Naive thymus-derived CD8-positive, alpha-beta T cell (primary cell): ENCODE measurements at places on chromosomes 12 and 14.

GRCh38 chr14:65229748-65230728 lies 127.7 kb upstream of the MAX start:
- H3K4me1 ChIP-seq, result peaks cover 25% of the 10 kb centered on the region
- no peaks in the 10 kb centered on the region for H3K36me3 ChIP-seq
- no peak for DNase-seq
- H3K27me3 ChIP-seq, result no peaks in the 10 kb centered on the region
- peak overlapping the region; percentile 96 for H3K4me3 ChIP-seq

- H3K4me1 ChIP-seq, result peaks cover 14% of the 10 kb centered on the region
- H3K27ac ChIP-seq, result no peak overlapping the region
- H3K27me3 ChIP-seq, result peaks cover 75% of the 10 kb centered on the region
- DNase-seq, result no peak
- H3K36me3 ChIP-seq, result no peaks in the 10 kb centered on the region
Measured at GRCh38 chr14:104460791-104461651, 118.5 kb upstream of the C14orf180 start.

- no peak overlapping the region for H3K4me3 ChIP-seq
- H3K27me3 ChIP-seq, result no peaks in the 10 kb centered on the region
- no peaks in the 10 kb centered on the region for H3K36me3 ChIP-seq
Measured at GRCh38 chr12:93626160-93626559, 51.0 kb upstream of the CRADD start.

- no peaks in the 10 kb centered on the region for H3K36me3 ChIP-seq
- H3K27me3 ChIP-seq, result no peaks in the 10 kb centered on the region
- DNase-seq, result no peak
- no peak overlapping the region for H3K4me3 ChIP-seq
Measured at GRCh38 chr12:108685469-108686260, 45.7 kb downstream of the CORO1C start.

DNA sequence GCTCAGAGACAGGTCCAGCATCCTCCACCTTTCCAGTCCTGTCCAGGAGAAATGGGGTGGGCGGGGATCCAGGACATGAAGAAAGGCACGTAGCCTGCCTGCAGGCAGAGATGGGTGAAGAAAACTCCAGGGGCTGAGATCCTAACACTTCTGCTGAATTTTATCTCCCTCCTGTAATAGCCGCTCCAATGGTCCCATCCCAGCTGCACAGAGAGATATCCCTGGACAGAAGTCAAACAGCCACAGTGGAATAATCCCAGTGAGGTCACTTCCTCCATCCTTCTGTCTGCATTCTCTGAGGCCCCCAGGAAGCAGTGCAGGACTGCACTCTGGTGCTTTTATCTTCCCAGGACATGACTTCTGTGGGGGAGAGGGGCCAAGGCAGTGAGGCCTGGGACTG lies 26.3 kb downstream of the KRT18 start:
- H3K27me3 ChIP-seq, result peaks cover 29% of the 10 kb centered on the region
- no peaks in the 10 kb centered on the region for H3K4me1 ChIP-seq
- DNase-seq, result no peak
- no peak overlapping the region for H3K27ac ChIP-seq
- H3K4me3 ChIP-seq, result no peak overlapping the region

GRCh38 chr14:41570415-41571155 lies 36.1 kb upstream of the LRFN5 start:
- no peaks in the 10 kb centered on the region for H3K27me3 ChIP-seq
- no peaks in the 10 kb centered on the region for H3K4me1 ChIP-seq
- H3K4me3 ChIP-seq, result no peak overlapping the region
- H3K36me3 ChIP-seq, result no peaks in the 10 kb centered on the region
- no peak for DNase-seq
- no peak overlapping the region for H3K27ac ChIP-seq

DNA sequence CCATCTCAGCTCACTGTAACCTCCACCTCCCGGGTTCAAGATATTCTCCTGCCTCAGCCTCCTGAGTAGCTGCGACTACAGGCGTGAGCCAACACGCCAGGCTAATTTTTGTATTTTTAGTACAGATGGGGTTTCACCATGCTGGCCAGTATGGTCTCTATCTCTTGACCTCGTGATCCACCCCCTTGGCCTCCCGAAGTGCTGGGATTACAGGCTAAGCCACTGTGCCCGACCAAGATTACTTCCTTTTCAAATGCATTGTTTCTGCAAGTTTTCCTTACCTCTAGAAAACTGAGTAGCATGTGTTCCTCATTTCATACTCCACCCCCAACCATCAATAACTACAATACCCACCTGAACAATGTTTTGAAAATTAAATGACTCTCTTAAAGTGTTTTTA lies 13.1 kb downstream of the ARF6 start:
- no peak overlapping the region for H3K27ac ChIP-seq
- H3K4me3 ChIP-seq, result no peak overlapping the region
- no peak for DNase-seq
- no peaks in the 10 kb centered on the region for H3K27me3 ChIP-seq
- H3K36me3 ChIP-seq, result no peaks in the 10 kb centered on the region
- H3K4me1 ChIP-seq, result peaks cover 6% of the 10 kb centered on the region

DNA sequence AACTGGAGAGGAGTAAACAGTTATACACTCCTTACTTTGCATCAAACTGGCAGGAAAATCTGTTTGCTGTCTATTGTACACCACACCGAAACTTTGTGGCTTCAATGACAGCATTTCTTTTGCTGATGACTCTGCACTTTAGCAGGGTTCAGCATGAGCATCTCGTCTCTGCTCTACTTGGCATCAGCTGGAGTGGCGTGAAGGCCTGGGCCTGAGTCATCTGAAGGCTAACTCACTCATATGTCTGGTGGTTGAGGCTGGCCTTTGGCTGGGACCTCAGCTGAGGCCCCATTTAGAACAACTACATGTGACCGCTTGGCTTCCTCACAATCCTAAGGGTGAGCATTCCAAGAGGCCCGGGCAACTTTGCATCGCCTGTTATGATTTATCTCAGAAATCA lies 28.7 kb upstream of the REP15 start:
- no peaks in the 10 kb centered on the region for H3K4me1 ChIP-seq
- peaks cover 14% of the 10 kb centered on the region for H3K36me3 ChIP-seq
- no peak overlapping the region for H3K4me3 ChIP-seq
- H3K27me3 ChIP-seq, result no peaks in the 10 kb centered on the region
- DNase-seq, result no peak
- H3K27ac ChIP-seq, result no peak overlapping the region

DNA sequence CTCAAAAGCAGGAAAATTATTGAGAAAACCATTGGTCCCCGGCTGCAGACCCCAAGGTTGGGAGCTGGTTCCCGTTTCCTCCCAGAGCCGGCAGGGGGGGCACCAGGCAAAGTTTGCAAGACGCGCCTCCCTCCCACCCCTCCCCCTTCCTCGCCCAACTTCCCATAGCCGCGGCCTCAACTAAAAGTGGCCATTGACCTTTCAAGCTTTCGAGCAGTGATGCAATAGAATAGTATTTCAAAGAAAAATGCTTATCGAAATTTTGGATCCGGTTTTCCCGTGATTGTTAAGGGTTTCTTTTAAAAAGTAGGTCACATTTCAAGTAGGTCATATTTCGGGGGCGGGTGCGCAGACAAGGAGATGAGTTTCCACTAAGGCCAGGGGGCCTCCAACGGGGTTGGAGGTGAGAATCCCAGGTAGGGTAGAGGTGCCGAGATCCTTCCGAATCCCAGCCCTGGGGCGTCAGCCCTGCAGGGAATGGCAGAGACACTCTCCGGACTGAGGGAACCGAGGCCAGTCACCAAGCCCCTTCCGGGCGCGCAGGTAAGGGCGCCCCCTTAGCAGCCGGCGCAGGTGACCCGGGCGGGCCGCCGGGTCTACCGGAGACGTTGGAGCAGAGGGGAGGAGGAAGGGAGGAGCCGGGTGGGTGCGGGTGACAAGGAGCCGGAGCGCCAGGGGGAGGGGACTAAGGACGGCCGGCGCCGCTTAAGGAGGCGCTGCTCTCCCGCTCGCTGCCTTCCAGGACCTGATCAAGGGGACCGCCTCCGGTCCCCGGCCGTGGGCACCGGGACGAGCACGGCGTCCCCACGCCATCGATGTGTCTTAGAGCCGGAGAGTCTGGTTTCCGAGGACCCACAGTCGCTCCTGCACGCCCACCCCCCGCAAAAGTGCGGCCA lies 2.6 kb upstream of the SOCS2 start:
- H3K36me3 ChIP-seq, result peaks cover 6% of the 10 kb centered on the region
- DNase-seq, result peak; percentile 60
- peaks cover 21% of the 10 kb centered on the region for H3K4me1 ChIP-seq
- H3K4me3 ChIP-seq, result peak overlapping the region; percentile 90
- peaks cover 9% of the 10 kb centered on the region for H3K27me3 ChIP-seq

GRCh38 chr14:50560931-50561285 lies 963 bp downstream of the ATL1 start:
- H3K4me3 ChIP-seq, result peak overlapping the region; percentile 77
- DNase-seq, result no peak
- no peaks in the 10 kb centered on the region for H3K36me3 ChIP-seq
- peaks cover 37% of the 10 kb centered on the region for H3K27me3 ChIP-seq
- no peak overlapping the region for H3K27ac ChIP-seq
- H3K4me1 ChIP-seq, result peaks cover 16% of the 10 kb centered on the region

GRCh38 chr14:74207943-74208342 lies 31.3 kb upstream of the VSX2 start:
- H3K4me1 ChIP-seq, result no peaks in the 10 kb centered on the region
- H3K36me3 ChIP-seq, result peaks cover 4% of the 10 kb centered on the region
- H3K4me3 ChIP-seq, result no peak overlapping the region
- no peaks in the 10 kb centered on the region for H3K27me3 ChIP-seq

DNA sequence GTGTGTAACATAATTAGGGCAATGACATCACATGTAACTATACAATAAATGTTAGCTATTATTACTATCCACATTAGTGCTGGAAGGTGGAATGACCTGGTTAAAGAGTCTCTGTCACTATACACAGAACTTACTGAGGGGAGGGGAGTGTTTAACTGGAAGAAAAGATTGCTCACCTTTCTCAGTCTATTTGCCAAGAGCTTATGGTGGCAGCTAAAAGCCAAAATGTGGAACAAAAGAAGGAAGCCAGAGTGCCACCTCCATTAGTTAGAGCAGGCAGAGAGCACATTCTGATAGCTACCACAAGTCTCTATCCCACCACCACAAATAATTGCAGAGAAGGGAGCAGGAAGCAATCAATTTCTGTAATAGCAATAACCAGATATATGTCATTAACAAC lies 124.4 kb downstream of the MED13L start:
- H3K4me3 ChIP-seq, result no peak overlapping the region
- peak overlapping the region; percentile 26 for H3K27ac ChIP-seq
- no peaks in the 10 kb centered on the region for H3K36me3 ChIP-seq
- DNase-seq, result no peak
- H3K27me3 ChIP-seq, result no peaks in the 10 kb centered on the region

DNA sequence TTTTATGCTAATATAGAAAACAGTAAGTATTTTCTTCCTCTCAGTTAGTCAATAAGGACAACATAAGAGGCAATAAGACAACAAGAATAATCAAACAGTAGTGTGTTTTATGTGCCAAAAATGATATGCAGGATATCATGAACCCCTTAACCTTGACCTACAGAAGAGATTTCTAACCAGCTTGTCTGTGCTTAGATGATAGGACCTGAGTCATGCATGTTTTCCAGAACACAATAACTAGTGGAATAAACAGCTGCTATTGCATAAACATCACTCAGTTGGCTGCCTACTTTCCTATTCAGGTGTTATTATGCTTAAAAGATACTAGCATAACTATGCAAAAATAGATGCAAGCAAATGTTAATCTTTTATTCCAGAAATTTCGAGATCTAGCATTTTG lies 282.5 kb downstream of the PRKD1 start:
- no peaks in the 10 kb centered on the region for H3K36me3 ChIP-seq
- DNase-seq, result no peak
- no peak overlapping the region for H3K4me3 ChIP-seq
- no peak overlapping the region for H3K27ac ChIP-seq

DNA sequence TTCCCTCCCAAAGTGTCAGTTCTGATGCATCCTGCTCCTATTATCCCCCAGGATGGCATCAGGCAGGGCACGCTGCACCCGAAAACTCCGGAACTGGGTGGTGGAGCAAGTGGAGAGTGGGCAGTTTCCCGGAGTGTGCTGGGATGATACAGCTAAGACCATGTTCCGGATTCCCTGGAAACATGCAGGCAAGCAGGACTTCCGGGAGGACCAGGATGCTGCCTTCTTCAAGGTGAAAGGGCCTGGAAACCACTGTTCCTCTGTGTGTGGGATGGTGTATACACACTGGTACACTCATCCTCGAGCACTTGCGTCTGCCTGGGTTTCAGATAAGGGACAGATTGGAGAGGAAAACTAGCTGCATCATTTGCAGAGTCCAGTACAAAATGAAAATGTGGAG lies 1.0 kb downstream of the IRF9 start:
- H3K4me3 ChIP-seq, result peak overlapping the region; percentile 100
- no peaks in the 10 kb centered on the region for H3K27me3 ChIP-seq
- no peak for DNase-seq
- peaks cover 51% of the 10 kb centered on the region for H3K4me1 ChIP-seq

DNA sequence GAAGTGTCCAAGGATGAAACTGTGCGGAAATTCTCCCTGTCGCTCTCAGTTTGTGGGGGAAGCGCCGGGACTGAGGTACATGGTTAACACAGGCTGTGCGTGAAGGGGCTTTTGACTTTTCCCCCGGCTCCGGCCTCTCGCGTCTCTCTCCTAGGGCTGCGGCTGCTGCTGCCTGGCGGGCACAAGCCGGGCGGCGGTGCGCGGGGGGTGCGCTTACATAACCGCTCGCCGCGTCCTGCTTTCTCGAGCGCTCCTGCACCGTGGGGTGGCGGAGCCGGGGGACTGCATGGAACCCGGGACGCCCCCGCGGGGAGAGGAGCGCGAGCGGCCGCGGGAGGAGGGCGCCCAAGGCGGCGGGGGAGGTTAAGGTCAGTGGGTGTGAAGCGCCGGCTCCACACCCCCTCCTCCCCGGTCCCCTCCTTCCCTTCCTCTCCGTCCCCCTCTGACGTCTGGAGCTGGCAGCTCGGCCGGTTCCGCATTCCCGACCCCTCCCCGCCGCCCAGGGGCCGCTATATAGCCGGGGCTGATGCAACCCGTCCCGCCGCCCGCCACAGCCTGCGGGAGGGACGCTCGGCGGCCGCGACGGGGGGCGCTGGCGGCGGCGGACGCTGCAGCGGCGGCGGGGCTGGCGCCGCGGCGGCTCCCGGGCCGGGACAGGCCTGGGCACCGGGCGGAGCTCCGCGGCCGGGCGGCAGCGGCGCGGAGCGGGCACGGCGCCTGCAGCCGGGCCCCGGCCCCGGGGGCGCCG lies at the start of gene JDP2:
Gene JDP2, plus strand, starts transcription at position 541 of the 748 bp plus-strand sequence. CDS start 9,899 bp downstream, outside the sequence.
- peak within 1 kb of the TSS; percentile 76 for H3K27ac ChIP-seq
- DNase-seq, result peak; percentile 29
- H3K4me1 ChIP-seq, result no peaks in the 10 kb centered on the region

DNA sequence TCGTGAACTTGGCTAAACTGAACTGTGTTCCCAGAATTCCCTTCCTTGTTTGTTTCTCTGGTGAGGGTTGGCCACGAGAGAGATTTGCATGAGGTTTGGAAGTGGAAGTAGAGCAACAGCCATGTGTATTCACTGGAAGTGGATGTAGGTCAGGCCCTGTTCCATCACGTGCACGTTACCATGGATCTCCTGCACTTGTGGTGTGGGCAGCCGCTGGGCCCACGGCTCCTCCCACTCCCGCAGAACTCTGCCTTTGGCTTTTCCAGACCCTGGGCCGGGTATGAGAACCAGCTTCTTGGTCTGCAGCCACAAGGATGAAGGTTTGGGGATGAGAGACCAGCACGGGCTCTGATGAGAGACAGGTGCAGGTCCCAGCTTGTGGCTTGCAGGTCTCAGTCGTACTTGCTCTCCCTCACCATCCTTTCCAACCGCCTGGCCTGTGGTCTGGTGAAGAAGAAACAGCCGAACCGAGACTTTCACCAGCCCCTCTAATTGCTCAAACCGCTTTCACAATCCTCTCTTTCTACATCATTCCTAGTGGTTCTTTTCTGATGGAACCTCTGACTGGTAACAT lies 94.9 kb downstream of the DUSP16 start:
- no peaks in the 10 kb centered on the region for H3K27me3 ChIP-seq
- peak overlapping the region; percentile 46 for H3K4me3 ChIP-seq
- H3K27ac ChIP-seq, result peak overlapping the region; percentile 96
- peaks cover 60% of the 10 kb centered on the region for H3K4me1 ChIP-seq
